ENCODE measurements at places on chromosomes 16 and 17.

- no peak for DNase-seq
Measured at GRCh38 chr17:82692268-82692667, 6.2 kb downstream of the RAB40B start.

DNA sequence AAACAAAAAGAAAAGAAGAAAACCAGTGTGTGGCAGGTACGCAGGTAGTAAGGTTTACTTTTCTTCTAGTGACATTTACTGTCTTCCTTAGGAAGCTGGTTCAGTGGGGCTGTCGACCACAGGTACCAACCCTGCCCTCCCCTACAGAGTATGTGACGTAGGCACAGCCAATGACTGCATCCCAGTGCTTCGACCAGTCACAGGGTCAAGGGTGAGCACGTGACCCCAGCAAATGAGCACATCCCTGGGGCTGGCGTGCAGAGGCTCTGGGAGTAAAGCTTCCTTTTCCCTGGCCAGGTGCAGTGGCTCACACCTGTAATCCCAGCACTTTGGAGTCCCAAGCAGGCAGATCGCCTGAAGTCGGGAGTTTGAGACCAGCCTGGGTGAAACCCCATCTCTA is 38.9 kb upstream of the PLCG2 start:
- DNase-seq, result no peak

DNA sequence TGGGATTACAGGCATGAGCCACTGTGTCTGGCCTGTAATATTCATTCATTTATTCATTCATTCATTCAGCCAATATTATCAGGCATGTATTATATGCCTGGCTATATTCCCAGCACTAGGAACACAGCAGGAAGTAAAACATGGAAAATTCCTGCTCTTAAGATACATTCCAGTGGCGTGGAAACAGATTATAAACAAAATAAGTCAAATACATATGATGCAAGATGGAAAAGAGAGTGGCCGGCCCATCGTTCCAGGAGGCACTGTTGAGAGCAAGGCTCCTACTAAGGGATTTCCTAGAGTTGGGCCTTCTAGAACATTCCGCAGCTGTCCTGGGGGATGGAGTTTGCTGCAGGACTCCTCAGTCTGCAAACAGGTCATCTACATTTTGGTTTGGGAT is 17.7 kb downstream of the ADCY9 start:
- no peak for DNase-seq

GRCh38 chr17:14840616-14841231 is 424.4 kb downstream of the PMP22 start:
- DNase-seq, result no peak

DNA sequence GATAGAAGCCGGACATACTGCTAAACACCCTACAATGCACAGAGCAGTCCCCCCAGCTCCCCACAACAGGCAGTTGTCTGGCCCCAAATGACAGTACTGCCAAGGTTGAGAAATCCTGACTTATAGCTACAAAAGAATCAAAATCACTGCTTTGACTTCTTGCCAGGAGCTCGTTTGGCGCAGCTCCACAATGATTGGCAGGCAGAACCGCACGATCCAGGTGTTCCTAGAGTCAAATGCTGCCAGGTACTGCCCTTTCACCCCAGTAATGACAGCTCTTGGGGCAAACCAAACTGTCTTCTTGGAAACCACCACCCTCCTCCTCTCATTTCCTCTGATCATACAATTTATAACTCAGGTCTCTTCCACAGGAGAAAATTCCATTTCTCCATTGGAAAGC is 2.2 kb upstream of the TMC5 start:
- DNase-seq, result no peak

Measured in NCI-H524 (cell line).